Right lobe of liver (tissue), 6 donors: ENCODE measurements at places on chromosomes 3 and 15. TPM values are rescaled to one million over a fixed set of nuclear protein-coding genes. Genes with fewer than 3 reads are reported as not detected.

- no peak for DNase-seq
Observed at GRCh38 chr3:60080648-60081047, 1030.8 kb upstream of the CFAP20DC start.

DNA sequence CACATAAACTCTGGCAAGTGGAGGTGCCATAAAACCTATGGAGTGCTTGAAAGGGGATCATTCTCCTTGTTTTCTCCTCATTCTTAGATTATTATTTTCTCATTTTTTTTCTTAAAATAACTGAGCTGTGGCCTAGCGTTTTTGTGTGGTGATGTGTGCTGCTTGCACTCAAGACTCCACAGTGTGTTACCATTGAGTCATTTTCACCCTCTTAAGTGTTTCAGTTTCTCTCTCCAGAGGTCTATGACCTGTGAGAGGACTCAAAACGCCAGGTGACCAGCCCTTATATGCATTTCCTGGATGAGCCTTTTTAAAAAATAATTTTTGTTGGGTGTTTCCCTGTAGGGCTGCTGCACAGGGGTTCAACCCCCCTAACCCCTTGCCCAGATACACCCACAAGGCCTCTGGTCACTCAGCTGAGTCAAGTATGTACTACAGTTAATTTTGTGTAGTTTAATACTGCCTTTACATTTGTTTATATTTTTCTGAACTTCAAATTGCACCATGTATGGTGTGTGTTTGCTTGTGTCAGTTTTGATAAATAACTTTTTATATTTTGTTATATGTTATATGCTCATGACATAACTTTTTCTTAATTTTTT lies 15.4 kb upstream of the BTLA start:
- DNase-seq = no peak

GRCh38 chr3:32719335-32719734 lies 34.3 kb downstream of the CNOT10 start:
- no peak for DNase-seq

- no peak for DNase-seq
Observed at GRCh38 chr15:29665444-29666003, 156.7 kb downstream of the TJP1 start.

DNA sequence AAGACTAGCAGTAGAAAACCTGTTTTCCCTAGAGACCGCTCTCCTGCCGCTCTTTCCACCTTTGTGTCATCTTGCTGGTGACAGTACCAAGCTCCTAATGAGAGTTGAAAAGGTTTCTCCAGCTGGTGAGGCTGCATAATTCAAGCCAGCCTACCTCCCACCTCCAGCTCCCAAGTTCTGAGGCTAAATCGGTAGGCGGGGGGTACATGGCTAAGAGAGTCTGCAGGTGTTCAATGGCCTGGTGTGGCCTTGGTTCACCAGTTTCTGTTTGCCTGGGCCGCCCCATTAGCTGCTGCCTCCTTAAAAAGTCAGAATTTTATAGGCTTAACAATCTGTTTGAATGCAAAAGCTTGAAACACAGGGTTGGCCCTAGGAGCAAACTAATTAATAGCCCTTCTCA lies 262.8 kb downstream of the SLCO3A1 start:
- DNase-seq = no peak

GRCh38 chr15:90597577-90597976 lies 67.9 kb downstream of the CRTC3 start:
- no peak for DNase-seq

GRCh38 chr3:119304201-119304713 lies 10.1 kb downstream of the ARHGAP31 start:
- no peak for DNase-seq

GRCh38 chr15:95196176-95196915 lies 965.0 kb downstream of the MCTP2 start:
- DNase-seq = no peak

DNA sequence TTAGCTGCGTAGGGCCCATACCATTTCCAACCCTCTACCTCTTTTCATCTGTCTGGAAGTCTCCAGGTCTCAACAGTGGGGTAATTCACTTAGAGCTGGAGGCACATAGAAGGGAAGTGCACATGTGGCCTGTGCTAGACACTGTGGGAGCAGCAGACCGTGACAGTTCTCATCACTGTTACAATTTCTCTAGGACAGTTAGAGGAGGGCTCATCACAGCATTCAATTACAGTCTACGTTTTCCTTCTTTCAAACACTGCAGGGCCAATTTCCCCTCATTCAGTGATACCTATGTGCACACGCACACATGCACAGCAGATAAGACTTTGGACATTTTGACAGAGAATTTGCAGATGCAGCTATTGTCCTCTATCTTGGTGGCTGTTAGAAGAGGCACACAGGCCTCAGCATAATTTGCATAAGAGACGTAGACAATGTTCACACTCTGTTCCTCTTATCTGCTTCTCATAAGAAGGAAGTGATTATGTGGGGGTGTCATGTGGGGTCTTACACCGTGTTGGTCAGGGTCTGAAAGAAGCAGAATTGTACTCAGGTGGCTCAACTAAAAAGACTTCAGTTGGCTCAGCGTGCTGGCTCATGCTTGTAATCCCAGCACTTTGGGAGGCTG lies 12.6 kb upstream of the HRG start:
- DNase-seq = no peak

DNA sequence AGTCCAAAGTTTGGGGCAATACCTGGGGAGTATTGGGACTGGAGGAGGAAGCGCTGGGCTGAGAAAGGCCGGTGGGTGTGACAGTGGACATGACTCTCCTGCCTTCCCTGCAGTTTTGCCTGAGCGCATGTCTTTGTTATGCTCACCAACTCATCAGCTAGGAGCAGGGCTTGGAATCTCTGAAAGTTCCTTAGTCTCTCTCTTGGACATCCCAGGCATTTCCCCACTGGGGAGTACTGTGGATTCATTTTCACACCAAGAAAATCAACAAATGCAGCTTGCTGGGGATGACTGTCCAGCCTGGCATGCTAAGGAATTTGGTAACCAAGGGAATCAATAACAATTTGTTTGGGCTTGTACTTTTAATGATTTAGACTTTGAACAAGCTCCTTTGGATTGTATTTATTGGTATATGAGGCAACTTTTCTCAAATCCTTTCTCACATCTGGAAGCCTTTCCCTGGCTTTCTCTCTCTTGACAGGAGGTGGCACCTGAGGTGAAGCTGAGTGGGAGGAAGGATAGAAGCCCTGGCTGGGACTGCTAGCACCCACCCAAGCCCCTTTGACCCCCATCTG lies 48.5 kb upstream of the CHST2 start:
- DNase-seq = no peak

DNA sequence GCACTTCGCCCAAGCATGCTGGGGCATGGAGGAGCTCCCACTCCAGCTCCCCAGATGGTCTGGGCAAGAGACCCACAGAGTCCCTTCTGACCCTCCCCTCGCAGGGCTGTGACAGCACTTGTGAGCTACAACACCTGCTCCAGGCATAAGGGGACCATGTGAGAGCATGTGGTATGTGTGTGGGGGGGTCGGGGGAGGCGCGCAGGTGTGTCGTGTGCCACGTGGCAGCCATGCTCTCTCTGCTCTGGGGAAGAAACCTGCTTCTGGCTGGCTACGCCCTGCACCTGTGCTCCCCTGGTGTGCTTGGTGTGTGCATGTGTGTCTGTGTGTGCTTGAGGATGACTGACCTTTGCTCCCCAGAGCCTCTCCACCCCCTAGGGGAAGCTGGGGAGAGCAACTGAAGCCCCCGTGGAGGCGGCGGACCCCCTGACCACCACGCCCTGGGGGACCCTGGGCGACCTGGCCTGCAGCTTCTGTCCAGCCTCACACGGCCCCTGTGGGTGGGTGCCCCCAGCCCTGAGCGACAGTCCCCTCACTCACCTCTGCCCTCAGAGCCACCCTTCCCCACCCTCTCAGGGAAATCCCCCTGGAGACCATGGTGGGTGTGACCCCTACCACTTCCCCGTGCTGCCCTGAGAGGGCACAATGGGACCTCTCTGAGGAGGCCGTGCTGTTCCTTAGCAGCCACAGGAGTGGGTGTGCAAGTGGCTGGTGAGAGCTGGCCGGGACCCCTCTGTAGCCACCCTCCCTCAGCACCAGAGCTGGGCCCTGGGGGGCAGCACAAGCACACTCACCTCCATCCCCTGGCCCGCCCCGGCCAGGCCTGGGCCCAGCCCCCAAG lies 16.6 kb upstream of the SEC13 start:
- no peak for DNase-seq

GRCh38 chr15:26901041-26901440 lies 34.2 kb downstream of the GABRA5 start:
- no peak for DNase-seq

DNA sequence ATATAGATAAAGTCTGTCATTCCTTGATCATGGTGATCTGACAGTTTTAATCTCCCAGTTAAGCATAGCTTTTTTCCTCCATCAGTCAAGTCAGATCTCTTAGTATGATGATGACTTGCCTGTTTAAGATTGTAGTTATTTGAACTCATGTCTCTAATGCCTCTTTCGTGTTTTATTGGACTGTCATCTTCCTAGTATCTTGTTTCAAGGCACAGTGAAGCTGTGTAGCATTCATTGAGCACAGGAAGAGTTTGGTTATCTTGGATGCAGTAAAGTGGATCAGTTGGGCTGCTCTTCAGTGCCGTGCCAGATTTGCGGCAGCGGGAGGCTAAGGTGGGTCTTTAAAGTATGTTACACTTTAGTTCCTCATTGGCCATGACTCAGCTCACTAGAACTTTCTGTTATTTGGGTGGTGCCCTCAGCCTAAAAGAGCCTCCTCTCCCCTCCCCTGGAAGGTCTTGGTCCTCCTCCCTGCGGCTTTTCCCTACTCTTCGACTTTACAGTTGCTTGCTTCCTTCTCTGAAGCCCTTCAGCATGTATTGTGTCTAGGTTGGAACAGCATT lies 45.7 kb upstream of the SKOR1 start:
- no peak for DNase-seq

- DNase-seq = peak; percentile 41
Observed at GRCh38 chr3:194575484-194576210, 57.6 kb downstream of the TMEM44 start.

- DNase-seq = no peak
Observed at GRCh38 chr3:149753717-149754116, 1.4 kb upstream of the COMMD2 start.

DNA sequence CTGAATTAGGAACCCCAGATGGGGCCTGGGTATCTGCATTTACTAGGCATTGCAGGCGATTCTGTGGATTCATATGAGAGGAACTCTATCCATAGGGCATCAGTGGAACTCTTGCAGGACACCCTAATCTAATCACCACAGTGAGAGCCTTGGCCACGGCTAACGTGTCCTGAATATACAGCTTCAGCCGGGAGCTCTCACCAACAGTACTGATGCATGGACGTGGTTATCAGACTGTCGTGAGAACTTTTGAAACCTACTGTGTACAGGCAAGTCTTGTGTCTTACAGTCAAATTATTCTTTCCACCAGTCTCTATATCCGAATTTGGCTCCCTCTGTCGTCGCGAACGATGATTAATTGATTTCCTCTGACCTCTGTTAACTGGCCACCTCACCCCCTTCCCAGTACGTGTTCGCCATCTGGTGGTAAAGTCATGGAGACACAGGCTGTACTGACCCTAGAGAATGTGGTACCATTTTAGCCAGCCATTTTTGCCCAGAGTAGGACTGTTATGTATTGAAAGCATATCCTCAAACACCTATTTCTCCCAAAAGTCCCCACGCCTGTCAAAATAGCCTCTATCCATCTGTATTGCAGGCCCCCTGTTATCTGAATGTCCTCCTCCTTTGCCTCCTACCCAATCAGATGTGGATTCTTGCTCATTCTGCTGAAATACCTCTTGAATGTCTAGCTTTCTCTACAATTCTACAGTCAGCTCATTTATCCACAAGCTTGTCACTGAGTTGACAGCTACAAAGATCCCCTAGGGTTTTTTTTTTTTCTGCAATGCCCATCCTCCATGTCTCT lies 39.7 kb downstream of the GLDN start:
- no peak for DNase-seq

DNA sequence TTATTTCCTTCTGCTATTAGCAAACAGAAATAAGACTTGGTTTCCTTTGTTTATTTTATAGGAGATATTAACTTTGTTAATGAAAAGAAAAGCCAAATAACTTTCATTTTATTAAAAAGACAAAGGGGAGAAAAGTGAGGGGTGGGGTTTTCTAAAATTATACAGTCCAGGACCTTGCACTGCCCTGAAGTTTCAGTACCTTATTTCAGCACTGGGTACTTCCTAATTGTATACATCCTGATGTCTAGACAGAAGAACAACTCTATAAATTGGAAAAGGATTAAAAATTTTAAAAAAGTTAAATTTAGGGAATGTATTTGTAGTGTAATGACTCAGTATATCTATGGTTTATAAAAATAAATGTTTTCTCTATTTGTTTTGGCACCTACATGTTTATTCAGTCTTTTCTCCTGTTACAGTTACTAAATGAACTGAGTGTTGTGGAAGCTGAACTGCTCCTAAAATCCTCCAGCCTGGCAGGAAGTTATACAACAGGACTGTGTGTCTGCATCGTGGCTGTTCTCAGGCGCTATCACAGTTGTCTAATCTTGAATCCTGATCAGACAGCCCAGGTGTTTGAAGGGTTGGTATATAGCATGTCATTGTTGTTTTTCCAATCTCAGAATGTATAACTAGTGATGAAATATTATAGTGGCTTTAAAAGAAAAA lies 27.6 kb upstream of the P2RY13 start:
- no peak for DNase-seq

GRCh38 chr3:188830893-188831292 lies 340.9 kb upstream of the TPRG1 start:
- DNase-seq = no peak

C3orf85 gene
- total RNA-seq = 12.6 TPM

ACKR2 gene
- 36.1 TPM for total RNA-seq

PLSCR5 gene
- total RNA-seq = not detected

PRSS50 gene
- total RNA-seq = 0.42 TPM

PIF1 gene
- total RNA-seq = 1.00 TPM

SLC22A14 gene
- total RNA-seq = 0.29 TPM
